H4 (cell line): ENCODE measurements at places on chromosomes 7 and 10.

GRCh38 chr10:6128591-6129251 is 39.9 kb downstream of the RBM17 start:
- no peak for DNase-seq

DNA sequence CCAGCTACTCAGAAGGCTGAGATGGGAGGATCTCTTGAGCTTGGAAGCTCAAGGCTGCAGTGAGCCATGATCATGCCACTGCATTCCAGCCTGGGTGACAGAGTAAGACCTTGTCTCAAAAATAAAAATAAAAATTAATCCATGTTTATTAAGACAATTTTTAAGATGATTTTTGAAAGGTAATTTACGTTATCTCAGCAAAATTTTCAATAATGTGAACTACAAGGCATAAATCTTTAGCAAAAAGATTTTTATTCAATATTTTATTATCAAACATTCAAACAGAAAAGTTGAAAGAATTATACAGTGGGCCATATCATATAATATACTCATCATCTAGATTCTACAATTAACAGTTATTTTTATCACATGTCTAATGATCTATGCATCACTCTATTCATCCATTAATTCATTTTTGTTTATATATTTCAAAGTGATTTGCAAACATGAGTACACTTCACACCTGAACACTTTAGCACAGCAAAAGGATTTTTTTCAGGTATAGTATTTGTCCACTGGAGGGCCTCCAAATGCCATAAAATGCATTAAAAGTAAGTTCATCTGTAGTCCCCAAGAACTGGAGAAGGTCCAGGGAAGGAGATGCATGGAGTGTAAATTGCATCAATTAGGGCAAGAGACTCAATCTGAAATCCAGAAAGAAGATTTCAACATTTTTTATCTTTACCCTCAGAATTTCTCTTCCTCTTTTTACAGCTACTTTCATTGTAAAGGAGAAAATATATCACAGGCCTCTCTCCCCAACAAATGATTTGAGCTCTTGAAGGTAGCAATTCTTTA is 38.6 kb upstream of the RSBN1L start:
- DNase-seq, result peak; percentile 49

DNA sequence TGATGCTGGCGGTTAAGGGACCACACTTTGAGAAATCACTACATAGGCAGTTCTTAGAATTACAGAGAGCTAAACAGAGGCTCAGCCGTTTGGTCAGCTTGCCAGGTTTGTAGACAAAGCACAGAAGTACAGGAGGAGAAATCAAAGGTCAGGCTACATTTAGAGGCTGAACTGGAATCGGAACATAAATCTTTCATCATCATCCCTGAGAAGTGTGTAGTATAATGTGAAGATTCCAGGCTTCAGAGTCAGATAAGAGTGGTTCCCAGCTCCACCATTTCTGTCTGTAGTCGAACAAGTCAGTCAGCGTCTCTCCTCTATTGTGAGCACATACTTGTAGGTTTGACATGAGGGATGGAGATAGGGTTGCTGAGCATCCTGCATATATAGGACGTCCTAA is 18.9 kb downstream of the CDK1 start:
- DNase-seq, result no peak

DNA sequence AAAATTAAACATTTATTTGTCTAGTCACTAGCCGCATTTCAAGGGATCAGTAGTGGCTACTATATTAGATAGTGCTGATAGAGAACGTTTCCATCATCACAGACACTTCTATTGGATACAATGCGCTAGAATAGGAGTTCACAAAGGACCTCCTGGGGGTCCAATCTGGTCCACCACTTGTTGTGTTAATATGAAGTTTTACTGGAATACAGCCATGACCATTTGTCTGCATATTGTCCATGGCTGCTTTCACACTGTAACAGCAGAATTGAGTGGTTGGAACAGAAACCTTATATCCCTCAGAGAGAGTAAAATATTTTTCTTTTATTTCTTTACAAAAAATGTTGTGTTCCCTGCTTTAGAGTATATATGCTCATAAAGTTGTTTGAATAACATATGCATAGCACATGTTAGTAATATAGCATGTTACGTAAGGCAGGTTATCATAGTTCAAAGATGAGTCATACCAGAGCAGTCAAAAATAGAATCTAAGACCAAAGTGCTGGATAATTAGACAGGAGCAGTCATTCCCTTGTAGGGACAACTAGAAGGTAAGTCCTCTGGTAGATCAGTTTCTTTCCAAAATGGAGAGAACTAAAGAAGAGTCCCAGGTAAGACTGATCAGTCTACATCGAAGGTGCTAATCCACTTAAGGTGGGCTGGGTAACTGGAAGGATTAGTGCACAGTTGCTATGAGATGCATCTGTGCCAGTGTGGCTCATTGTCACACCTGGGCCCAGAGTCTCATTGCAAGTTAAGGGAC is 14.9 kb downstream of the BZW2 start:
- DNase-seq, result peak; percentile 93

DNA sequence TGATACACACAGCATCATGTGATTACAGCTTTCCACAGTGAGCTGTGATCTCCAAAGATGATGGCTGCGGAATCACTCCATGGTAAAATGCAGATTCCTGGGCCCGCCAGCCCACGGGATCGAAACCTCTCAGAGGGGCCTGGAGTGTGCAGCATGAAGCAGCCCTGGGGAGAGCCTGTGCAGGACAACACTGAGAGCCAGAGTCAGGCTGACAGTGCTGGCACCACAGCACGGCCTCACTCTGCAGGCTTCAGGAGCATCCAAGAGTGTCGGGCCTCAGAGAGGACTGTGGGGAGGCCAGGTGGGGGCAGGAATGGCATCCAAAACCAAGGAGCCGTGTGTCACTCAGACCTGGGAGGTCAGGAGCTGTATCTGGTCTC is 533.4 kb downstream of the TCERG1L start:
- DNase-seq, result no peak
